Endothelial cell of umbilical vein (primary cell): ENCODE measurements at places on chromosomes 3 and 15. TPM values are rescaled to one million over a fixed set of nuclear protein-coding genes. Genes with fewer than 3 reads are reported as not detected.

SNTN gene
- not detected in 2 replicates for total RNA-seq

KBTBD8 gene
- 1.1 and 3.2 TPM in 2 replicates for total RNA-seq

FBXO40 gene
- total RNA-seq, result not detected in 2 replicates

EFCAB12 gene
- 0.25 and 0.49 TPM in 2 replicates for total RNA-seq

DNA sequence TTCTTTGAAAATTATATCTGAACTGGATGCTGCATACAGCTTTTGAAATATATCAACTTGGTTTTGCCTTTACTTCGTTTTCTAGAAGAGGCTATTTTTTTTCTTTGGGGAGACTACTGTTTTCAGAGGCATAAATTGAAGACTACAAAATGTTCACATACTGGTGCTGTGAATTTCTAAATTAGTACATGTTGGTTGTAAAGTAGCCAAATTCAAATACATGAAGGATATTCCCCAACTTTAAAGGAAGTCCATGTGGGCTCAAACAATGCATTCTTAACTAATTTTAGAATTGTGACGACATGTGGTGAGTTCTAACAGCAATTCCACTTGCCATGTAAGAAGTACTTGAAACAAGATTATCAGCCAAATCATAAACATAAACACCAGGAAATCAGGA is 295.7 kb downstream of the TUSC7 start:
- H3K27ac ChIP-seq, result no peak overlapping the region
- no peaks in the 10 kb centered on the region for H3K4me1 ChIP-seq
- no peaks in the 10 kb centered on the region for H3K36me3 ChIP-seq
- DNase-seq, result no peak
- H3K4me3 ChIP-seq, result no peak overlapping the region
- peaks cover 2% of the 10 kb centered on the region for H3K27me3 ChIP-seq

DNA sequence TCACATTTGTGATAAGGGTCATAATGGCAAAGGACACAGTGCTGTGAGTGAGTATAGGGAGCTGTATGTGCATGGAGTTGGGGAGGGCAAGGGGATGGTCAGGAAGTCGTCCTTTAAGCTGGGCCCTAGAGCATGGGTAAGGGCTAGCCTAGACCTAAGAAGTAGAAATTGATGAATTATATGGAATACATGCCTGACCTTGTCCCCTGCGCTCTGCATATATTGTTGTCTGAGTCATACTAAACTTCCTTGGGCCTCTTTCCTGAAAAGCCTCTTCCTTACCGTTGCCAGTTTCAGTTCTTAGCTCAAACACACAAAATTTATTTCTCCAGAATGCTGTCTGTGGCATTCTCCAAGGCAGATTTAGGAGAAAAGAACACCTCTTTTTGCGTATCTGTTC is 4.6 kb downstream of the SNRK start:
- H3K27ac ChIP-seq, result peak overlapping the region; percentile 100
- H3K4me1 ChIP-seq, result peaks cover 69% of the 10 kb centered on the region
- peaks cover 20% of the 10 kb centered on the region for H3K36me3 ChIP-seq
- H3K4me3 ChIP-seq, result peak overlapping the region; percentile 100
- H3K27me3 ChIP-seq, result no peaks in the 10 kb centered on the region

DNA sequence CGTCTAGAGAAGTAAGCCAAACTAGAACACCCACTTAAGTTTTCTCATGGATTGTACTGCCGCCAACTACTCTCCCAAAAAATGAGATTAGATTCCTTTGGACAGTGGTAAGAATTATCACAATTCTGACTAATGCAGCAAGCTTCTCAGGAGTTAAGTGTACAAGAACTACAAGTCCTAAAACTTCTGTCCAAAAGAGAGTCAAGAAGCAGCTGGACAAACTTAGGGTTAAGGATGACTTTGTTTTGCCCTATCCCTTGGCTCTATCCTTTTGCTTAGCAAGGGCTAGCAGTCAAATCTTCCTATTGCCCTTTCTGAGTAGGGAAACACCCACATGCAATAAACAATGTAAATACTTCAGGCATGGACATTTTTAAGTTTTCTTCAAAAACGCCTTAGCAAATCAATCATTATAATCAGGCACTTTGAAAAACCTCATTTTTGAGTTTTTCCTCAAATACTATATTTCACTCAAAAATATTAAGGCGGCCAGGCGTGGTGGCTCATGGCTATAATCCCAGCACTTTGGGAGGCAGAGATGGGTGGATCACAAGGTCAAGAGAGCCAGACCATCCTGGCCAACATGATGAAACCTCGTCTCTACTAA is 19.5 kb downstream of the RAF1 start:
- H3K27me3 ChIP-seq, result no peaks in the 10 kb centered on the region
- H3K4me1 ChIP-seq, result no peaks in the 10 kb centered on the region
